ENCODE measurements at places on chromosomes 13 and 19. TPM values are rescaled to one million over a fixed set of nuclear protein-coding genes. Genes with fewer than 3 reads are reported as not detected.

DNA sequence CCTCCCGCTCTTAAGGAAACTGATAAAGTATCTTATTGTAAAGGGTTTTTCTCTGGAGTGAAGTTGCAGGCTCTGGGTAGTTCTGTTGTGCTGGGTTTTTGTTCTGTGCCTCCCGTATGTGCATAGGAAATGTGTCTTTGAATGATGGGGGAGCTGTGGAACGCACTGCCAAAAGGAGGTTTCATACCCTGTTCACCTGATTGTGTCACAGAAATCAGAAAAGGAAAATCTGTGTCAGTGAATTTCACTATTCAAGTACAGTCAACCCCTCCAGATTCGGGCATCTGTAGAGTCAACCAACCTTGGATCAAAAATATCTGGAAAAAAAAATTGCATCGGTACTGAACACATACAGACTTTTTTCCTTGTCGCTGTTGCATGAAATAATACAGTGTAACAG lies 127.8 kb downstream of the MRPL57 start:
- no peak for DNase-seq

DNA sequence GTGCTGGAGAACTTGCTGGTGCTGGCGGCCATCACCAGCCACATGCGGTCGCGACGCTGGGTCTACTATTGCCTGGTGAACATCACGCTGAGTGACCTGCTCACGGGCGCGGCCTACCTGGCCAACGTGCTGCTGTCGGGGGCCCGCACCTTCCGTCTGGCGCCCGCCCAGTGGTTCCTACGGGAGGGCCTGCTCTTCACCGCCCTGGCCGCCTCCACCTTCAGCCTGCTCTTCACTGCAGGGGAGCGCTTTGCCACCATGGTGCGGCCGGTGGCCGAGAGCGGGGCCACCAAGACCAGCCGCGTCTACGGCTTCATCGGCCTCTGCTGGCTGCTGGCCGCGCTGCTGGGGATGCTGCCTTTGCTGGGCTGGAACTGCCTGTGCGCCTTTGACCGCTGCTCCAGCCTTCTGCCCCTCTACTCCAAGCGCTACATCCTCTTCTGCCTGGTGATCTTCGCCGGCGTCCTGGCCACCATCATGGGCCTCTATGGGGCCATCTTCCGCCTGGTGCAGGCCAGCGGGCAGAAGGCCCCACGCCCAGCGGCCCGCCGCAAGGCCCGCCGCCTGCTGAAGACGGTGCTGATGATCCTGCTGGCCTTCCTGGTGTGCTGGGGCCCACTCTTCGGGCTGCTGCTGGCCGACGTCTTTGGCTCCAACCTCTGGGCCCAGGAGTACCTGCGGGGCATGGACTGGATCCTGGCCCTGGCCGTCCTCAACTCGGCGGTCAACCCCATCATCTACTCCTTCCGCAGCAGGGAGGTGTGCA lies 587 bp downstream of the S1PR4 start:
- no peak for DNase-seq

GRCh38 chr19:58118979-58119733 lies 21.1 kb upstream of the ZSCAN18 start:
- DNase-seq, result no peak

GRCh38 chr13:59034198-59034597 lies 1129.5 kb downstream of the DIAPH3 start:
- DNase-seq, result no peak

DNA sequence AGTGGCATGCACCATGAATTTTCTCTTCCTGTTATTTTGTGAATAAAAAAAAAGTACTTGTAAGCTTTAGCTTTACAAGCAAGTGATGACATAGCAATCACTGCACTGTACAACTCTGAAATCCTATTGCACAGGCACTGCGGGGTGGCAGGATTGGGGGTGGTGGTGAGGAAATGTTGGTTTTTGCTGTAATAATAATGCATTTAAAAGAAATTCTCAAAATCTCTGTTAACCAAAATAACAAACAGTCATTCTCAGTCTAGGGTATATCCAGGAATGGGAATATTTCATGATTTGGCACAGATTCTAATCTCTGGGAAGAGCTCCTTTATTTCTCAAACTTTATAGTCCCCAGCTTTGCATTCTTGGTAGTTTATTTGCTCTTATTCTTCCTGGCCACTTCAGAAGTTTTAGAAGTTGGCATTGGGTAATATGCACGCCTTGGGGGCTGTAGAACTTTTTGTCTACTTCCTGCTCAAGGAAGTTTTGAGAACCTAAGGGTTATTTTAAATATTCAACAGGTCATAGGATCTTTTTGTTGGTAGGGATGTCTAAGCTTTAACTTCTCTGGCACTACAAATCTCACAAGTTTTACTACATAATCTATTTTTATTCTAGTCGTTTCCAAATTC lies 353.0 kb upstream of the KLF12 start:
- no peak for DNase-seq

The ZNF208 gene
- not detected for polyA plus RNA-seq

Measured in A549 (cell line).